Hypothalamus (tissue), 51 donors: ENCODE measurements at places on chromosomes 5 and 9.

DNA sequence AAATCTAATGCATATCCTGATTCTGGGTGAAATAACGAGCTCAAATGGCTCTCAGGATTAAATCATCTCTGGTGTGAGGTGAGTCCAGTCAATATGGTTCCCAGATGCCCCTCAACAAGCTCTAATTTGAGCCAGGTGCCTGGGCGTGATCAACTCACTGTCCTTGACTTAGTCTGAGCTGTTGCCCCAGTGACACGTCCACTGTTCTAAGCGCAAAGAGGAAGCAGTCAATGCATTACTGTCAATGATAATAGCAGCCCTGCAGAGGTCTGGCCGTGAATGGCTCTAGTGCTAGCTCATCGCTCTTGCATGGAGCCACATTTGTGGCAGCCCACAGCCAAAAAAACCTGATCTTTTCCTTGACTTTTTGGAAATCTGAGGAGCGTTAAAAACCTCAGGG lies 128.6 kb upstream of the EFNA5 start:
- no peak for DNase-seq

DNA sequence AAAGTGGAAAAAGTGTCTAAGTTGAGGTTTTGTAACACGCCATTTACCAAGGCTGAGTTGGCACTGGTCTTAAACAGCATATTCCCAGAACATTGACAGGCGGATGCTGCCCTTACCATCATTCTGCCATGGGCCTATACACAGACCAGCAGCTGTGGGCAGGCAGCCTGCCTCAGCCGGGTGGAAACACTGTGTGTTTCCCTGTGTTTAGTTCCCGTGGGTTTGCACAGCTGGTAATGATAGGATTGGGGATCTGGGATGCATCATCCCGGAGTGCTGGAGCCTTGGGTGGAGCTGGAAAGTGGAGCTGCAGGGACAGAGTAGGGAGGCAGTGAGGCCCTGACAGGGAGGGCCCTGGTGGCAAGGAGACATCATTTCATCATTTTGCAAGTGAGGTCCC lies 5.5 kb upstream of the FGD3 start:
- DNase-seq = no peak

DNA sequence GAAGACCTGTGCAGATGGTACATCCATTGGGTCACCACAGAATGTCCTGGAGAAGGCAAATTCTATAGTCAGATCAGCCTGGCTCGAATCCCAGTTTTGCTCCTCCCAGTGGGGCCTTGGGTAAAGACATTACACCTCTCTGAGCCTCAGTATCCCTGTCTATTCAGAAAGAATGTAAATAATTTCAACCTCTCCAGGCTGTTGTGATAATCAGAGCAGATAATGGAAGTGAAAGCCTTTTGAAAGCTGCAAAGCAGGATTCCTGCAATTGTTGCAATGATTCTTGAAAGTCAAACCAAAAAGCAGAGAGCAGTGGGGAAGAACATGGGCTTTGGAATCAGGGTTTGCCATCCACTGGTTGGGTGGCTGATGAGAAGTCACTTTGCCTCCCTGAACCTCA lies 63.2 kb downstream of the LHX2 start:
- DNase-seq = no peak

- DNase-seq = no peak
Observed at GRCh38 chr5:80237243-80237642, 18.6 kb downstream of the SERINC5 start.

- no peak for DNase-seq
Observed at GRCh38 chr5:25393256-25393655, 748.5 kb upstream of the CDH10 start.

DNA sequence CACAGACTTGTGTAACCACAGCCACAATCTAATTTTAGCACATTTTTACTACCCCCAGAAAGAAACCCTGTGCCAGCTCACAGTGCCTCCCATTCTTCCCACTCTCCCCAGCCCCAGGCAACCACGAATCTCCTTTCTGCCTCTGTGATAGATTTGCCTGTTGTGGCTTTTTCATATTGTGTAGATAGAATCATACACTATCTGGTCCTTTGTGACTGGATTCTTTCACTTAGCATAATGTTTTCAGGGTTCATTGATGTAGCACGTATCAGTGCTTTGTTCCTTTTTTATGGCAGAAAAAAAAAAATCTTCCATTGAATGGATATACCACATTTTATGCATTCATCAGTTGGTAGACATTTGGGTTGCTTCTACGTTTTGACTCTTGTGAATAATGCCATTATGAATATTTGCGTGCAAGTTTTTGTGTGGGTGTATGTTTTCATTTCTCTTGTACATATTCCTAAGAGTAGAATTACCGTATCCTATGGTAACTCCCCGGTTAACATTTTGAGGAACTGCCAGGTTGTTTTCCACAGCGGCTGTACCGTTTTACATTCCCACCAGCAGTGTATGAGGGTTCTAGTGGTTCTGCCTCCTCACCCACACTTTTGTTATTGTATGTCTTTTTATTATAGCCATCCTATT lies 64.5 kb downstream of the RCL1 start:
- no peak for DNase-seq

- no peak for DNase-seq
Observed at GRCh38 chr5:72326306-72326649, 6.1 kb downstream of the PTCD2 start.

DNA sequence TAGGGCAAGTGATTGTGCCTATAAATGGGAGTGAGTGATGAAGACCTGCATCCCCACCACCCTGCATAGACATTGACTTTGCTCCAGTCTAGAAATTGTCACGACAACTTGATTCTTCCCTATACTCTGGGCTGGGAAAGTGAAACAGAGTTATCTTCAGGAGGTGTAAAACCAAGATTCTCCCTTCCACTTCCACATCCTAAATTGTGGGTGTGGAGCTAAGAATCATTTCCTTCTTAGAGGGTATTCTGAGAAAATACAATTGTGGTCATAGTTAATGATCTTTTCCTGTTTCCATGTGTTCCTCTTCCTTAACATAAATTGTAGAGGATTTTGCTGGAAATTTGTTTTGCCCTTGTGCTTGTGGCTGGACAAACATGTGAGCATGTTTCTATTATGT lies 96.8 kb upstream of the PJA2 start:
- no peak for DNase-seq

GRCh38 chr5:87277279-87277835 lies 9.7 kb downstream of the RASA1 start:
- no peak for DNase-seq

DNA sequence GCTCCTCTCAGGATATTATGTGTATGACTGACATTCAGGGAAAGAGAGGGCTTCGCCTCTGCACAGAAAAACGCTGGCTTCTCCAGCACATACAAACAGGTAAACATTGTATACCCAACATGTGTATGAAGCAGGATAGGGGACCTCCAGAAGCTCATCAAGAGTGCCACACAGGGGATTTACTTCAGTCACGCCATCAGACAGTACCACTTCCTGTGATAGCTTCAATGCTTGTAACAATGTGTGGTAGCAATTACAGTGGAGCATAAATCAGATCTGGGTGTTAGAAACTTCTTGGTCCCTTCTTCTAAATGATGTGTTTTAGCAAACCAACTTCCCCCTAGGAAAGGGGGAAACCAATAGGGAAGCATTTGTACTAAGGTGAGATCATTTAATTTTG lies 160.8 kb downstream of the TSSK1B start:
- DNase-seq = no peak

GRCh38 chr9:95058121-95058785 lies 259.3 kb downstream of the FANCC start:
- DNase-seq = no peak

DNA sequence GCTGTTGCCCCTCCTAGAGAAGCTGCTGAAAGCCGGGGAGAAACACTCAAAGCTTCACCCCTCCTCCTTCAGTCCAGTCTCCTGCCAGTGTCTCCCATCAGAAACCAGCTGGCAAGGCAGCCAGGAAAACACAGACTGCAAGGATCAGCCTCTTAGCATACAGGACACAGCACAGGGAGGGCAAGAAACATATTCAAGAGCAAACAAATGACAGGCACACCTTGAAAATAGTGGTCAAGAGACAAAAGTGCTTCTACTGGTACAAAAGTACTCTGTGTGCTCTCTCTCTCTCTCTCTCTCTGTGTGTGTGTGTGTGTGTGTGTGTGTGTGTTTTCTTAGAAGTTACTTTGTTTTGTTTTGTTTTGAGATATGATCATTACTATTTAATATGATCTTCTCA lies 227.2 kb downstream of the RAB3C start:
- no peak for DNase-seq

DNA sequence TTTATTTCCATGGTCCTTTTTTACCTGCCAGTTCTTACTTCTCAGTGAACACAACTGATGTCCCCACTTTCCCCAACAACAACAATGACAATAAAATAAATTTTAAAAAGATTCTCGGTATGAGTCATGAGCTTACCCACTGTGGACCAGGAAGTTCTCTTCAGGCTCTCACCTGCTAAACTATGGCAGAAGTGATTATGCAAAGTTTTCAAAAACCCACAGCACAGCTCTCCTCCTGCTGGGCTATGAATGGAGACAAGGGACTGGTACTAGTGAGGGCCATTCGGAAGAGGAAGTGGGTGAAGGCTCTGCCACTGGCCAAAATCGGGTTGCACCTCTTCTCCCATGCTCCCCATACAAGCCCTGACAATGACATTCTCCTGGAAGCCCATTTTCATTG lies 429.4 kb downstream of the PIK3R1 start:
- no peak for DNase-seq

DNA sequence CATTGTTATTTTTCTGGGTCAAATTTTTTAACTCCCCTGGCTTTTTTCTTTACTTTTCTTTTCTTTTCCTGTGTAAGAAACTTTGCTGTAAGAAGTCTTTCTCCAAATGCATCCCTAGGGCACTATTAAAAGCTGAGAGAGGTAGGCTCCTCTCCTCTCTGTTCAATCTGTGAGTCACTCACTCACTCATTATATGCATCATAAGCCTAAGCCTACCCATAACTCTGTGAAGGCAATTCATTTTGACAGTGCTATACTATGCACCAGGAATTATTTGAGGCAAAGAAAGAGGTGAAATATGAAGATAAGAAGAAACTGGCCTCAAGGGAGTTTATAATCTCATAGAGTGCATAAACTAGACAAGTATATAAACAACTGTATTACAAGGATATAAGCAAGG lies 67.9 kb upstream of the PRR16 start:
- DNase-seq = no peak

DNA sequence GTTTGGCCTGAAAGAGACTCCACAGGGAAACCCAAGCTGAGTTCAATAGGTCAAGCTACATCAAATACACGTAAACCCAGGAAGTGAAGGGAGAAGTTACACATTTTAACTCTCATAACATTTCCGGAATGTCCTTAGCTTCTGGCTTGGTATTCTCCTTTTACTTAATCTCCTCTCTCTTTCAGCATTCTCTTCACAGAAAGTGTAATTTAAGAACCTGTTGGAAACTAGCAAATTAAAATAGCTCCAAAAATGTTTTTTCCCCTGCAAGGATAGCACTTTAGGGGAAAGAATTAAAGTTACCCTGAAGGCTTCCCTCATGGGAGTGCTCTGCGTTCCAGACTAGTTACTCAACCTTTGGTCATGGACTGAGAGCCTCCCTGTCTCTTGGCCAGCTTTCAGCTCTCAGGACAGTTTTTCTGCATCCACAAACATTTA lies 292.7 kb upstream of the TARS1 start:
- DNase-seq = no peak

- no peak for DNase-seq
Observed at GRCh38 chr9:127077644-127077946, 44.8 kb downstream of the ANGPTL2 start.

- DNase-seq = no peak
Observed at GRCh38 chr5:26948921-26949320, 89.5 kb downstream of the CDH9 start.

DNA sequence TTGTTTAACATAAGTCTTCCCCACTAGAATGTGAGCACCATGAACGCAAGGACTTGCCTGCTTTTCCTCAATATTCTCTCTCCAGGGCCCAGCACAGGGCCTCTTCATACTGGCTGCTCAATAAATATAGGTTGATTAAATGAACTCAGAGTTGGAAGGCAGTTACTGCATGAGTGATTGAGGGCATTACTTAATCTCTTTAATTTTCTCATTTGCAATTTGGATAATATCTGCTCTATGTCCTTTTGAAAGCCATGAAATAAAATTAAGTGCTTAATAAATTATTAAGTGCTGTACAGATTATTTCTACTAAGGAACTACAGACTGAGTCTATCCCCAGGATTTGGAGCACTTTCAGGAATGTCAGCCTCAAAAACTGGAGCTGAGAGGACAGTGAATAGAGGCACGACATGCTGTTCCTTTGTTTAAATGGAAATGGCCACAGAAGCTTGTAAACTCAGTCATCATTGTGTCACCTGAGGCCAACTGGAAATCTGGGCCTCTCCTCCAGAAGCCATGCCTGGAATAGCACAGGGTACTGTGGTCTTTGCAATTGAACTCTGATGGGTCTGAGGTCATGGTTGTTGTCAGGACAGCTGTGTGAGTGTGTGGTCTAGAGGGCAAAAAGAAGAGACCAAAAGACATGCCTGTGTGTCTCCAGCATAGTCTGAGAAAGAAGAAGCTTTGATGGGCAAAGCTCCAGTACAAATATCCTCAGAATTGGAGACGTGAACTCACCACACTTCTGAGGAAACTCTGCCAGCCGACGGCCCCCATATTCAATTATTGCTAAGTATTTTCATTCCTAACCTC lies 86.1 kb downstream of the SH3TC2 start:
- DNase-seq = no peak

DNA sequence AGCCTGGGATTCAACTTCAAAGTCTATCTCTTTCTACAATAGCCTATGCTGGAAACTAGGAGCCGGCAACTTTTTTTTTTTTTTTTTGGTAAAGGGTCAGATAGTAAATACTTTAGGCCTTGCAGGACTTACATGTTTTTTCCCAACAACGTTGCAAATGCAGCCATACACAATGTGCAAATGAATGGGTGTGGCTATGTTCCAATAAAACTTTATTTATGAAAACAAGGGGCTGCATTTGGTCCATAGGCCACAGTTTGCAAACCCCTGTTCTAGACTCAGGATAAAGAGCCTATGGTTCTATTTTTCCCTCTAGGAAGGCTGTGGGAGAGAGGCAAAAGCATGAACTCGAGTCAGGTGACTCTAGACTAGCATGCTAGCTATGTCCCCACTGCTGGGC lies 189.1 kb downstream of the GABBR2 start:
- no peak for DNase-seq

- DNase-seq = no peak
Observed at GRCh38 chr5:86684222-86684621, 66.5 kb downstream of the COX7C start.

DNA sequence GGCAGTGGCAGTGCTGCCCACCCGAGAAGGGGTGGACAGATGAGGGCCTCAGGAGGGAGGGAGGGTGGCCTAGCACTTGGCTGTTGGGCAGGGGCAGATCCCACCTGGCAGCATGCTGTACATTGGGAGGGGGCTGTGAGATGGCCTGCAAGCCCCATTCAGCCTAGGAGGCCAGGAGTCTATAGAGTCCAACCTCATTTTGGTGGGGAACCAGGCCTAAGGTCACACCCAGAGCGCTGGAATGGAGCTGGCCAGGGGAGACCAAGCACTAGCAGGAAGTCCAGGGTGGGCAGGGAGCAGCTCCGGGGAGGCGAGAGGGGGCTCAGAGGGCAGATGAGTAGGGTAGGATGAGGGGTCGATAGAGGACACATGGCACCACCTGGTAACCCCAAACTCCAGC lies 22.9 kb downstream of the TRIM14 start:
- DNase-seq = no peak

GRCh38 chr5:111699324-111699723 lies 57.7 kb downstream of the NREP start:
- DNase-seq = no peak
